ENCODE measurements at places on chromosomes 1 and 21.

- DNase-seq: no peak
Measured at GRCh38 chr1:118154220-118154619, 30.8 kb downstream of the SPAG17 start.

DNA sequence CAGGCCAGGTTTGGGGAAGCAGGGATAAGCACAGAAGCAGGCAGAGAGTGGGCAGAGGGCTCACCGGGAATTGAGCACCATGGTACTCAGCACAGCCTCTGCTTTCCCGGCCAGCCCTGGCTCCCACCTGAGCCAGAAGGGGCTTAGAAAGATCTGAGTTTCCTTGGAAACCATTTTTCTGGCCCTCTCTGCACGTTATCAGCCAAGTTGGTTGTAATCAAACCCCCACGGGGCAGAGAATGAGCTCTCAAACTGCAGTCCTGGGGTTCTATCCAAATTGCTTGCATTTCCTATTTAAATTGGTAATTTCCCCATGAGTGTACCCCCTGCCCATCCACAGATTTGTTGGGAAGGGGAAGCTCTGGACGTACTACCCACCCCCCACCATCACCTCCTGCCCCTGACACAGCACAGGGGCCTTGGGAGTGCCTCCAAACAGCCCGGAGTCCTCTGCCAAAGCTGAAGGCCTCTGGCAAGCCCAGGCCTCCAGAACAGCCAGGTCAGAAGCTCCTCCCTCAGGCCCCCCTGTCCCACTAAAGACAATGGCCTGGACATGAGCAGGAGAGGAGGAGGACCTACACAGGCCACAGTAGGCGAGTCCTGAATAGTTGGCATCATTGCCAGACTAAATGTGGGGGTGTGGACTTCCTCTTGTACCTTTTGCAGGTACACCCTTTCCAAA lies 42.7 kb upstream of the GJB5 start:
- no peak for DNase-seq

DNA sequence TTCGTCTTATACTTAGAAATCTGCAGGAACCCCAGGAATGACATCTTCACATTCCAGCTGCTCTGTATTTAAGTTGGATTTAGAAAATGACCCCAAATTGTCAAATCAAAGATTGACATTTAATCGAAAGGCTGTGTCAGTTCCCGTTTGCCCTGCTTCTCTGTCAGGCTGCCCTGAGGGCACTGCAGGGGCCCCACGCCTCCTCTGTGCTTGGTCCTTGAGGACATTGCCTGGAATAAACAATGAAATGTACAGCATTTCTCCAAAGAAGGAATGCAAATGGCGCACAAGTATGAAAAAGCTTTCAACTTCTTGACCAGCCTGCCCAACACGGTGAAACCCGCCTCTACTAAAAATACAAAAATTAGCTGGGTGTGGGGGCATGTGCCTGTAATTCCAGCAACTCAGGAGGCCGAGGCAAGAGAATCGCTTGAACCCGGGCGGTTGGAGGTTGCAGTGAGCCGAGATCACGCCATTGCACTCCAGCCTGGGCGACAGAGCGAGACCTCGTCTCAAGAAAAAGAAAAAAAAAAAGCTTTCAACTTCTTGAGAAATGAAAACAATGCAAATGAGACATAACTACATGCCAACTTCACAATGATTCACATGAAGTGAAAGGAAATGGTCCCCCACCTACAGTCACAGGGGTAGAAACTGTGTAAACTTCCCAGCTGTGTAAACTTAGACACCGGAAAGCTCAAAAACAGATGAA lies 3.0 kb downstream of the TMPRSS3 start:
- DNase-seq: no peak

- no peak for DNase-seq
Measured at GRCh38 chr1:49190138-49190537, 413.4 kb upstream of the BEND5 start.

DNA sequence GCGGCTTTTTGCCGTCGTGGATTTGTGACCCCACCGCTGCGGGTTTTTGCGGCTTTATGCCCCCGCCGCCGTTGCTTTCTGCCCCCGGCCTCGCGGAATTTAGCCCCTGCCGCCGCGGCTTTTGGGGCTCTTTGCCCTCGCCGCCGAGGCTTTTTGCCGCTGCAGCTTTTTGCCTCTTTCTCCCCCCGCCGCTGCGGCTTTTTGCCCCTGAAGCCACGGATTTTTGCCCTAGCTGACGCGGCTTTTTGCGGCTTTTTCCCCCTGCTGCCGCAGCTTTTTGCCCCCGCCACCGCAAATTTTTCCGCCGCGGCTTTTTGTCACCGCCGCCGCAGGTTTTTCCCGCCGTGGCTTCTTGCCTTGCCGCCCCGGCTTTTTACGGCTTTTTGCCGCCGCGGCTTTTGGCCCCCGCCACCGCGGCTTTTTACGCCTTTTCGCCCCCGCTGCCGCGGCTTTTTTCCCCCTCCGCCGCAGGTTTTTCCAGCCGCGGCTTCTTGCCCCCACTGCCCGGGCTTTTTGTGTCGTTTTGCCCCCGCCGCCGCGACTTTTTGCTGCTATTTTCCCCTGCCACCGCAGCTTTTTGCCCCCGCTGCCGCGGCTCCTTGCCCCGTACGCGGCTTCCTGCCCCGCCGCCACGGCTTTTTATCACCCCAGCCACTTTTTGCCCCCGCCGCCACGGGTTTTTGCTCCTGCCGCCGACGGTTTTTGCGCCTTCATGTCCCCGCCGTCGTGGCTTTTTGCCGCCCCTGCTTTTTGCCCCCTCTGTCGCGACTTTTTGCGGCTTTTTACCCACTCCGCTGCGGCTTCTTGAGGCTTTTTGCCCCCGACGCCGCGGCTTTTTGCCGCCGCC lies 3933.6 kb downstream of the SRGAP2C start:
- DNase-seq: no peak

GRCh38 chr1:2256435-2257244 lies 28.5 kb downstream of the SKI start:
- DNase-seq: no peak

- no peak for DNase-seq
Measured at GRCh38 chr1:206036663-206037455, 13.2 kb upstream of the CTSE start.

- no peak for DNase-seq
Measured at GRCh38 chr21:25330266-25330665, 277.0 kb downstream of the MRPL39 start.

GRCh38 chr1:208551633-208552320 lies 307.6 kb upstream of the PLXNA2 start:
- no peak for DNase-seq
